GM04503 (cell line): ENCODE measurements at places on chromosomes 3 and 15.
A peak's percentile ranks its signal among the peaks of the same experiment; 100 is the strongest.

- DNase-seq, result no peak
Observed at GRCh38 chr3:196646666-196647216, 7.2 kb downstream of the NRROS start.

DNA sequence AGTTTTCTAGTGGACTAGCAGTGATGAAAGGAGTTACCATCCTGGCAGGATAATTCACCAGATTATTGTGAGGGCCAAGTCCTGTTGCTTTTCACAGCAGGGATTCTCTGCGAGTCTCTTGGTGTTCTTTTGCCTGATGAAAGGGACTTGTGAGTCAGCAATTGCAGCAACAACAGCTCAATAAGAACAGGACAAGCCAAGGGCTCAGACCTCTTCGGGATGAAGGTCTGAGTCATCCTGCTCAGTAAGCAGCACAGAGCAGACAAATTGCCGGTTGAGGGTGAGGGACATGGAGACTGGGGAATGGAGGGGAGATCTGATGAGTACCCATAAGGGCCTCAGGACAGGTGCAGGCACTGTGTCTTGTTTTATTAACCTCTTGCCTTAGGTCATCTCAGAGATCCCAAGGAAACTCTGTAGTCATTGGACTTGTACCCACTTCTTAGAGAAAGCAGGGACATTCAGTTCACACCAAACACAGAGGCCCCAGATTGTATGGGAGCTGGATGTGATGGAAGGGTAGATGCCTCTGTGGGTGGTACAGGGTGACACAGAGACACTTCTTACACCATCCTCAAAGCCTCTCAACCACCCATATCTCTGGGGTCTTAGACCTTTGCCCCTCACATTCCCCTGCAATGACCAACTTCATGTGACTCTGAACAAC, 173.8 kb upstream of the TLE3 start:
- DNase-seq, result peak; percentile 90

- DNase-seq, result no peak
Observed at GRCh38 chr15:71532994-71533393, 277.4 kb upstream of the NR2E3 start.

DNA sequence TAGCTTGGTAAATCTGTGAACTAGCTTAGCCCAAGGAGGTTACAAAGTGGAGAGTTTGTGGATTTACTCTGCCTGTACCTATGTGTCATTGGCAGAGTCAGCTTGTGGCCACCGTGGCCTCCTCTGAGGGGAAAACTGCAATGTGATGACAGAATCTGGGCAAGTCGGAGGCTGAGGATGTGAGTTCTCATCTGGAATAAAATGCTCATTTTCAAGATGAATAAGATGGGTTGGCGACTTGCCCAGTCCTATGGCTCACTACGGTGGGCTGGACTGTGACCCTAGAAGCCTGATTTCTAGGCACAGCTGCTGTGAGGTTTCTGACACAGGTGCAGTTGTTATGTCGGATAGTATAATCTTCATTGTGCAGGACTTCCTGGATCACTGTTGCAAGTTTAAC, 83.7 kb downstream of the ETV5 start:
- DNase-seq, result peak; percentile 28

- no peak for DNase-seq
Observed at GRCh38 chr15:95440712-95441111, 889.8 kb upstream of the NR2F2 start.

- DNase-seq, result no peak
Observed at GRCh38 chr3:51501833-51502561, 2.2 kb upstream of the DCAF1 start.

- DNase-seq, result no peak
Observed at GRCh38 chr15:50698101-50698500, 11.5 kb upstream of the TRPM7 start.

- DNase-seq, result no peak
Observed at GRCh38 chr3:113002679-113003078, 11.9 kb downstream of the GTPBP8 start.

DNA sequence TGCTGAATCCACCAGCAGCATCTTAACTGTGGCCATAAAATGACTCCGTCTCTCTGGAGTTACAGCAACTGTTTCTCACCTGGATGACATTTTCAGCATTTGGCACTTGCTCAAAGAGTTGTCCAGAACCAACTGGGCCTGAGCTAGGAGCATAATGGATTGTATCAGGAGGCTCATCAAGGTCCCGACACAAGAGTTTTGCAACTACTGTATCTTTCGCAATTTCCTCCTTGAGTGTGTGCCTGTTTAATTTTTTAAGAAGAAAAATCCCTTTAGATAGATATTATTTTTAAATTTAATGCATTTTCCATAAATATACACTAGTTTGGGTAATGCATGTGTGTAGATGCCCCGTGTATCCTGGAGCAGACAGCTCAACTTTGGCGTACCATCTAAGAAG, 44.3 kb upstream of the C3orf49 start:
- no peak for DNase-seq

DNA sequence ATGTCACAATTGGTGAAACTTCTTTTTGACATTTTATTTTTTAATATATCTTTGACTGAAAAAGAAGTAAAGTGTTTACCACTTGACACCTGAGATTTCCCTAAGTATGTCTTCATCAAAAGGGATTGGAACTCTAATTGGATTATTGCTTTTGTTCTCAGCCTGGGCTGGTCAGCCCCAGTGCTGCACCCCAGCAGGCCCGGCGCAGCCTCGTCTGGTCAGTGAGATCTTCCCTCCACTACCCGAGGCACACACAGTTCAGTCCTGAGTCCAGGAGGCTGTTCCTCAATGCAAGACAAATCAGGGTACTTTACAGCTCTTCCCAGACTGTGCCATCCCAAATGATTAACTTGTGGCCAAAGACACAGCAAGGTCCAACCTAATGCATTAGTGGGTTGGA, 146.9 kb upstream of the SEMA6D start:
- DNase-seq, result no peak

DNA sequence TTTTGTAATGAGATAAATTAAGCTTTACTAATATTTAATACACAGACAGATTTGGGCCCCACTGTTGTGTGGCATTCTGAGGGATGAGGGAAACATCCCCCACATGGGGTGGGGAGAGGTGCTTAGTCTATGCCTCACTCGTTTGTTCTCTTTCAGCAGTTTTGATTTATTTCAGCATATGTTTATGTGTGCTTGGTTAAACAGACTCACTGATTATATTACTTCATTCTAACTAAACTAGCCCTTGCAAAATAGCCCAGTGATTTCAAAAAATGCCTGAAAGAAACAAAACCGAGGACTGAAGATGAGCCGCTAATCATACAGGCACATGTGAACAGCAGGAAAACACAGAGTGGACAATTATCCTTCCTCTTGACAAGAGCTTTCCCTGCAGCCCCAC, 27.2 kb downstream of the TNFAIP8L3 start:
- no peak for DNase-seq

GRCh38 chr3:129672412-129672811, 65.9 kb upstream of the PLXND1 start:
- DNase-seq, result no peak

- DNase-seq, result no peak
Observed at GRCh38 chr15:31540633-31541032, 214.0 kb downstream of the KLF13 start.

- DNase-seq, result no peak
Observed at GRCh38 chr3:174973465-174973864, 114.3 kb downstream of the NAALADL2 start.

DNA sequence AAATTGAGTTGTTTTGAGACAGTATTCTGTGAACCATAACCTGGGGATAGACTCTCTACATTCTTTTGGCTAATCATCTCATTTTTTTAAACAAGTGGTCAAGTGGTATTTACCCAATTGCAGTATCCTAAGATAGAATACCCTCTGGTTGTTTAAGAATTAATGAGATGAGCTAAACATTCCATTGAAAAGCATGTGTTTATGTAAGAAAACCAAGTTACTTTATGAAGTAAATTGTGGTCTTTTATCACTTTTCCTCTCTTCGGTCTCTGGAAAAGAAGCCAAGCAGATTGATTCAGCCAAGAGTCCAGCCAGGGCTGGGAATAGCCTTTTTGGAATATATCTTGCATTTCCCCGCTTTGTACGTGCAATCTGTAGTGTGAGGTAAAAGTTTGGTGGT, 185.7 kb upstream of the TOPAZ1 start:
- DNase-seq, result peak; percentile 50

GRCh38 chr3:156150434-156151066, 30.2 kb downstream of the KCNAB1 start:
- DNase-seq, result peak; percentile 31

DNA sequence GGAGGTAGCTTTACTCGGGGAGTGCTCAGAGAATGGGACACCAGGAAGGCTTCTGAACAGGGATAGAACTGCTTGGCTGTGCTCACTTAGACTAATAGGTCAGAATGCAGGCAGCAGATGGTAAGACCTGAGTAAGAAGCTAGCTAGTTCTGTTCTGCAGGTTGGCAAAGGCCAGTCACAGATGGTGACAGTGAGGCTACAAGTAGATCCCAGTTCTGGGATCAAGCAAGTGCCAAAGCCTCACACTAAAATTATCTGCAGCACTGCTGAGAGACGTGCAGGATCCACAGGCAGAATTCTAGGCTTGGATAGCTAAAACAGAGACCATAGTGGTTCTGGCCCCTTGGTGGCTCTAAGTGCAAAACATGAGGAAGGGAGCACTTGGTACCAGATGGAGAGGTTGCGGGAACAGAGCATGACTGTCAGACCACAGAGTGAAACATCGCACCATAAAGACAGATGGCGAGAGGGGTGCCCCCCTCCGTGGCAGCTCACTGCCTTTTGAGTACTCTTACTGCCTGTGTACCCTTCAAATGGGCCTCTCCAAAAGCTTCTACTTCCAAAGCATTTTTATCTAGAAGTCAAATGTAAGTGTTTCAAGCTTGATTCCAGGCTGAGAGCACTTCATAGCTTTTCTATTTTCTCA, 3.6 kb upstream of the GLCE start:
- no peak for DNase-seq

GRCh38 chr15:82091636-82092140, 45.9 kb upstream of the MEX3B start:
- no peak for DNase-seq

DNA sequence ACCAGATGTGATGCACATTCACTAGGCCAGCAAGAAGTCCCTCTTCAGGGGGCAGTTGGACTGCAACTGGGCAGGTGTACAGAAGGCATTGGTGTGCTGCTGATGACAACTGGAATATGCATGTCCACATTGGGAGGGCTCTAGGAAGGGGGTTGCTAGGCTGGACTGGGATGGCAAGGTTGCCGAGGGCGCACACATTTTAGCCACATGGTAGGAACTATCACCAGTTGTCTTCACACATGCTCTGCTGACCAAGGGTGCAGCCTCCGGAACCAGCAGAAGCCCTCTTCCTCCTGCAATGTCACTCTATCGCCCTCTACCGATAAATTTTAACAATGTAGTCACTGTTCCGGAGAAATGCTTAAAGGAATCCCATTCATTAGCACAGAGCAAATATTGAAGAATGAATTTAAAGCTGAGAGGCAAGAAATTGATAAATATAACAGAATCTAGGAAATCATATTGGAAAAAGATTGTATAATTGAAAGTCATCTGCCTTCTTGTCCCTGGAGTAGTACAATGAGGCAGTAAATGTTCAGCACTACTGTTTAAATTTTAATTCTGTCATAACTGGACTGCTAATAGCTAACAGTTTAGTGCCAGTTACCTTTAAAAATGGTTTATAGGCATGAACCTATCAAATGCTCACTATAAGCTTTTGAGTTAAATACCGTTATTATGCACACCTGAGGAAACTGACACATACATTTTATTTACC, 22.6 kb upstream of the LYSMD4 start:
- DNase-seq, result peak; percentile 16

DNA sequence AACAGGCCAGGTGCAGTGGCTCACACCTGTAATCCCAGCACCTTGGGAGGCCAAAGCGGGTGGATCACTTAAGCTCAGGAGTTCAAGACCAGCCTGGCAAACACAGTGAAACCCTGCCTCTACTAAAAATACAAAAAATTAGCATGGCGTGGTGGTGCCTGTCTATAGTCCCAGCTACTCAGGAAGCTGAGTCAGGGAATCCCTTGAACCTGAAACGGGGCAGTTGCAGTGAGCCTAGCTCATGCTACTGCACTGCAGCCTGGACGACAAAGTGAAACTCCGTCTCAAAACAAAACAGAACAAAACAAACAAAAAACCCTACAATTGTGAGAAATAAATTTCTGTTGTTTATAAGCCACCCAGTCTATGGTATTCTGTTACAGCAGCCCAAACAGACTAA, 94.7 kb downstream of the PIK3CB start:
- DNase-seq, result no peak

- no peak for DNase-seq
Observed at GRCh38 chr3:65048151-65048550, 360.4 kb upstream of the ADAMTS9 start.

DNA sequence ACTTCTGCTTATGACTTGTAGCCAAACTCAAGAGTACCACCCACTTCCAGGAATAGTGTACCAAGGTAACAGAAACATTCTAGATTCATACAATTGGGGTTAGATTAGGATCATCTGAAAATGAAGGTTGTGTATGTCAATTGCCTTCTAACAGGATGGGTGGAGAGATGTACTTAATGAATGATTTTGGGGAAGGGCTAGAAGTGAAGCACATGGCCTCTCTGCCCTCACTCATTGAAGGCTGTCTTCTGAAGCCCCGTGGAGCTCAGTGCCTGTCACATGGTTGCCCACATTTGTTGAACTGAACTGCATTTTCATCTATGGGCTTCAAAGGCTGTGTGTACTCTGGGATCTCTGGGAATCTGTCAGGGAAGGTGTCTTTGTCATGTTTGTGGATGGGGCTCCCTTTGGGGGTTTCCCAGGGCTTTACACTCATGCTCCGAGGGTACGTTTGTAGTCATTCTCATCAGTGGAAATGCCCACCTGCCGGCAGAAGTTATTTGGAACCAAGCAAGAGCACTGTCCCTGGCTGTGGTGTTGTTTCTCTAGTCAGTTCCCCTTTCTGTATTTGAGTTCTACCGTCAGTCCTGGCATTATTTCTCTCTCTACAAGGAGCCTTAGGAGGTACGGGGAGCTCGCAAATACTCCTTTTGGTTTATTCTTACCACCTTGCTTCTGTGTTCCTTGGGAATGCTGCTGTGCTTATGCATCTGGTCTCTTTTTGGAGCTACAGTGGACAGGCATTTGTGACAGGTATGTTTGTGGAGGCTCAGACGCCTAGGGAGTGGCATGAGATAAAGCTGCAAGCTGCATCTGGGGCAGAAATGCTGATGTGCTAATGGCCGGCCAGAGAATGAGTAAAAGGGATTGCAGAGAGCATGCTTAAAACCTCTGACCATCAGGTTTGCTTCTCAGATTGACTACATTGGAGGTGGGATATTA, 22.4 kb downstream of the CD86 start:
- no peak for DNase-seq
